ENCODE measurements at places on chromosomes 2 and 18.

DNA sequence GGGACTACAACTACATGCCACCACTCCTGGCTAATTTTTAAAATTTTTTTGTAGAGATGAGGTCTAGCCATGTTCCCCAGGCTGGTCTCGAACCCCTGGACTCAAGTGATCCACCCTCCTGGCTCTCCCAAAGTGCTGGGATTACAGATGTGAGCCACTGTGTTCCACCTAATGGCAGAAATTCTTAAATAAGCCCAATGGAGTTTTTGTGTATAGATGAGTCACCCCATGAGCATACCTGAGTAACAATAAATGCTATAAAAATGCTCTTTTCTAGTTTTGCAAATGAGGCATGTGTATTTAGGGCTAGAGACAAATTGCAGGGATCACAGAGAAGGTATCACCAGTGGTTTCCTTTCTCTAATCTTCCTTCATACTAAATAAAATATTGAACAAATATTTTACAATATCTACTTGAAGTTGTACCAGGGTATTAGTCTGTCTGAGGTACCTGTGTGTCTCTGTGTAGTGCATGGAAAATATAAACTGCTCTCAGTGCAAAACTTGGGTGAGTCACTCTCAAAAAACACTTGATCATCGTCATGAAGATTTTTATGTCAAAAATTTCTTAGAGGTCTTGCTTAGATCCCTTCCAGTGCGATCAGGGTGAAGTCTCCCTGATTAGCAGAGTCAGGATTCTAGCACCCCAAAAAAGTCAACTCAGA, 337.1 kb upstream of the MMADHC start:
- no peak for DNase-seq

DNA sequence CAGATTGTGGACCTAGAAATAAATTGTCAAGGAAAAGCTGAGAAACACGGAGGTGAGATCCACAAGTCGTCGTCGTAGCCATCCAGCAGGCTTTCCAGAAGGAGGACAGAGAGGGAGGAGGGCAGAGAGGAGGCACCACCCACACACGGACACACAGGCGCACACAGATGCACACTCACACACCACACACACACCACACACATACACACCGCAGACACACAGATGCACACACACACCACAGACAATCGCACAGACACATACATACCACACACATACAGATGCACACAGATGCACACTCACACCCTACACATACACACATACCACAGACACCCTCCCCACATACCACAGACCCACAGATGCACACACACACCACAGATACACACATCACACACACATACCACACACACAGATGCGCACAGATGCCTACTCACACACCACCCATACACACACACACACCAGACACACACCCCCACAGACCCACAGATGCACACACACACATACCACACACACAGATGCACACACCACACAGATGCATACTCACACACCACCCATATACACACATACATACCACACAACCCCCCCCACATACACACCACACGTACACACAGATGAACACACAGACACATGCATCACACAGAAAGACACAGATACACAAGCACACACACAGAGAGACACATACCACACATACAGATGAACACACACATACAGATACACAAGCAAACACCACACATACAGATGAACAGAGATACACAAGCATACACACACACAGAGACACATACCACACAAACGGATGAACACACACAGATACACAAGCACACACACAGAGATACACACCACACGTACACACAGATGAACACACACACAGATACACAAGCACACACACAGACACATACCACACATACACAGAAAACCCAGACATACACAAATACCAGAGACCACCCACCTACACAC, 12.7 kb upstream of the BOK start:
- DNase-seq: no peak

DNA sequence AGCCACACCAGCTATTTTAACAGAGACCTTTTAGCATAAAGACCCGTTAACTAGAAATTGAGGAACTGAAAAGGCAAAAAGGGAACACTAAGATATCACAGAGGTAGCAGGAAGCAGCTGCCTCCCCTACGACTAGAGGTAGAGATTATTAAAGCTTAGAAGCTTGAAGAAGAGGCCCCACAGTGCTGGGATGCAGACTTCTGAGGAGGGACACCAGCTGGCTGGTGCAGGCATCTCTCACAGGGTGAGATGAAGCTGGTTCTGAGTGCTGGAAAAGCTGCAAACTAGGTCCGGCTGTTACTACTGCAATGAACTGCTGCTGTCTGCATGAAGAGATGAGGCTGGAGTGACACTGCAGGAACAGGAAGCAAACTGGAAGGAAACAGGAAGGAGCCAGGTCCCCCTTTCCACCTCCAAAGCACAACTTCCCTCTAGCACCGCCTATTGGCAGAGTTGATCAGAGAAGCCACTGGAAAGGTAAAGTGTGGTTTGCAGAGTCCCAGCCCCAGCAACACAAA, 61.2 kb upstream of the MRPS9 start:
- no peak for DNase-seq

DNA sequence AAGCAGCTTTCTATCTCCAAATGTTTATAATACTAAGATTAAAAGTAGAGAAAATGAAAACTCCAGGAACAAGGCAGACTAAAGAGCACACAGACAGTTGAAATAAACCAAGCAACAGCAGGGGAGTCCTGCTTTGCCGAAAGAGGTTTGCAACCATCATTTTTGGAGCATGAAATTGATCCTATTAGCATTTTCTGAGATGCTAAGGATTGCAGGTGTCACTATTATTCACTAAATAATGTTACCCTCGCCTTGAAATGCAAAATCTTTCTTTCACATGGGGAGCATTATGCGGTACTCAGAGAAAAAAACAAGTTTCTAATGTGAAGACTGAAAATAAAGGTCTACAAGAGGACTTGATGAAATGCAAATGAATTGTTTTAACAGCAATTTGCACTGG, 81.7 kb upstream of the DNAJC10 start:
- DNase-seq: no peak

DNA sequence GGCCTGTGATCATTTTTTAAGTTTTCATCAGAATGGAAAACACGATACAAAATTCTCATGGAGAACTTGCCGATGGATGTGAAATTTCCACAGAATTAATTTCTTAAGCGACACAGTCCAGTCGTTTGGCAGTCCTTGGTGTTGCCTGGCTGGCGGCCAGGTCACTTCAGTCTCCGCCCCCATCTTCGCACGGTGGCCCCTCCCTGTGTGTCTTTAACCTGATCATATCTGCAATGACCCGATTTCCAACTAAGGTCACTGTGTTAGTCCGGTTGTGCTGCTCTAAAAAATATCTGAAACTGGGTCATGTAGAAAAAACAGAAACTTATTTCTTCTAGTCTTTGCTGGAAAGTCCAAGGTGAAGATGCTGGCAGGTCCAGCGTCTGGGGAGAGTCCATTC, 44.5 kb upstream of the COPS8 start:
- no peak for DNase-seq

- DNase-seq: no peak
Measured at GRCh38 chr2:100034431-100034830, 108.0 kb downstream of the AFF3 start.

DNA sequence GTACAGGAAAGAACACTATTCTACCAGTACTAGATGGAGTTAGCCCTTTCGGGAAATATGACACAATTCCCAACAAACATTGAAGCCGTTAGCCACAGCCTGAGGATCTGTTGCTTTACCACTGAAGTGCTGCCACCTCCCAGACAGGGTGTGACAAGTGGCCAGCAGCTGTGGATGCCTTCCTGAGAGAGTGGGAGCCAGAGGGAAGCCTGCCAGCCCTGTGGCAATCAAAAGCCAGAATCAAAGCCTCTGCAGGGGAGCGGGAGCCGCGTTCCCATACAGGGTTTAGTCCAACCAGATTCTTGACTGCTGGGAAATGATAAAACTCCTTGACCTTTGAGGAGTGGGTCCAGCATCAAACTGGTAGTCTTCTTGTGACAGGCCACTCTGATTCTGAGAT, 38.0 kb downstream of the SLC4A1AP start:
- no peak for DNase-seq

- no peak for DNase-seq
Measured at GRCh38 chr2:45680351-45680967, 29.0 kb downstream of the PRKCE start.

- DNase-seq: no peak
Measured at GRCh38 chr2:191465766-191466420, 212.0 kb upstream of the NABP1 start.

DNA sequence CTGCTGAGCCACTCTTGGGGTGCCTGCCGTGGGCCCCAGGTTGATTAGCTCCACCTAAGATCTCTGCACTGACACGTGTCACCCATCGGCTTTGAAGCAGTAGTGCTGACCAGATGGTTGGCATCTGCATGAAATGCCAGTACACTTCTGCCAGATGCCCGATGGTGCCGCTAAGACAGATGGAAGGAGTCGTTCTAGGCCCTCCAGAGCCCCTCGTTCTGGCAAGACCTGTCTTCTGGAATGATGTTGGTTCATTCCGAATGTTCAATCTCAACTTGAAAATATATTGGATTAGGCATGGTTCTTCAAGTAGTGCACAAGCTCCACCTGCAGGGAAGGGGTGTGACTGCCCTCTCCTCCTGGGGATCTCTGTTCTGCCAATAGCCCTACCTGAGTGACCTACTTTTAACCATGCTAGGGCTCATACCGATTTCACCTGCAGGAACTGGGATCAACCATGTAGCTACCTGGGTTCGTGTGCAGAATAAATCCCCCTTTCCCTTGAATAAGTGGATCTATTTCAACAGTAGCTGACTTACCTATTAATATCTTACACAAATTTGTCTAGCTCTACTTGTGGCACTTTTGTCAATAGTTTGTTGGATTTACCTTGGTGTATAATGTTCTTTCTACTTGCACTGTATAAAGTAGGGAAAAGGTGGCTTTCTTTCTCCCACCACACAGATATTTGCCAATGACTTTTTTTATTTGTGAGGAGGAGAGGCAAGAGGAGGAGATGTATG, 342.6 kb downstream of the CTNNA2 start:
- DNase-seq: no peak

DNA sequence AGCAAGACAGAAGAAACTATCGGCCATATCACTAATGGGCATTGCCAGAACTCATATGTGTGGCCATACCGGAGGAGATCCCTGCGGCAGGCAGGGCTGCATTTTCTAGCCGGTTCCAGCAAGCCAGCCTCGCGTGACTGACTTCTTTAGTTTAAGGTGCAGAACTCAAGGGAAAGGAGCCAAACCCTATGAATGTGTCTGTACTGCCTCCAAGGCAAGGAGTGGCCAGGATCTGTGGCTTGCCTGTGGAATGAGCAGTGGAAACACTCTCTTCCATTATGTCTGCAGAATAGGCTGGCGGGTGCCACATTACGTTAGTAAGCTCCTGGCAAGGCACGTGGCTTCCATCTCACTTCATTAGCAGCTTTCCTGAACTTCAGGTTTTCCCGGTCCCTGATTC, 137.6 kb downstream of the ATL2 start:
- DNase-seq: no peak

- no peak for DNase-seq
Measured at GRCh38 chr2:98663511-98664090, 55.2 kb downstream of the UNC50 start.

GRCh38 chr2:218465987-218466633, 47.2 kb downstream of the VIL1 start:
- DNase-seq: no peak

GRCh38 chr2:70388813-70389212, 86.9 kb upstream of the FAM136A start:
- no peak for DNase-seq

GRCh38 chr18:48191494-48191893, 217.7 kb downstream of the ZBTB7C start:
- DNase-seq: no peak
